Muscle of leg (tissue), 16 donors: ENCODE measurements at places on chromosomes 2 and 18. TPM values are rescaled to one million over a fixed set of nuclear protein-coding genes. Genes with fewer than 3 reads are reported as not detected.

DNA sequence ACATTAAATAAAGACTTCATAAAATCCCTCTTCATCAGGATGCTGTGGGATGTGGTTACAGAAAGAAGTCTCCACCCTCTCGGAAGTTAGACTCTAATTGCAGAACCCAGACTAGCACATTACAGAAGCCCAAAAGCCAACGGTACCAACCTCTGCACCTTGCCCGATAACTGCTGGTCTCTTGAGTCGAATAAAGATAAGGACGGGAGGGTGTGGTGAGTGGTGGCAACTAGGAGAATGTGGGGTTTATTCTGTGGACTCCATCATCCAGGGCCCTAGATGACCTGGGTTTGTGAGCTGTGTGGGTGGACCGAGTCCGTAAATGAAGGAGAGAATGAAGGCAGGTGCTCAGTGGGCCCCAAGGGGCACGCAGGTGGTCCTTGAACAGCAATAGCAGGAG lies 462.8 kb upstream of the ID2 start:
- no peak for DNase-seq

DNA sequence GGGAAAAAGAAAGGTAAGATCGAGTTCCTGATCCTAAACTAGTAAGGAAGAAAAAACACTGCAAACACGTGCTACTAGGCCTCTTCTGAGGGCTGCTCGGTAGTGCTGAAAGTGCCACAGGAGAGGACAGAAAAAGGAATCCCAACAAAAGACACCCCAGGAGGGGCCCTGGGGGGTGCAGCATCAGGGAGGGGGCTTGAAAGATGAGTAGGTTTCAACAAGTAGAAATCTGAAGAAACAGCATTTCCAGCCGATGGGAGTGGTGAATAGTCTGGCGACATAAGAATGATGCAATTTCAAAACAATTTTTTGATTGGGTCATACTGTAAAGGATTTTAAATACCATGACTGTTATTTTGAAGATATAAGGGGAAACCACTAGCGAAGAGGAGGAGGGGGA lies 98.6 kb downstream of the NOL10 start:
- DNase-seq = no peak

- no peak for DNase-seq
Measured at GRCh38 chr2:236170590-236171165, 2.5 kb upstream of the GBX2 start.

Gene GALNT13
- 0.50 TPM for polyA plus RNA-seq
